Cerebellar nuclear complex (tissue), 1 donor: ENCODE measurements at places on chromosomes 12 and 14.

DNA sequence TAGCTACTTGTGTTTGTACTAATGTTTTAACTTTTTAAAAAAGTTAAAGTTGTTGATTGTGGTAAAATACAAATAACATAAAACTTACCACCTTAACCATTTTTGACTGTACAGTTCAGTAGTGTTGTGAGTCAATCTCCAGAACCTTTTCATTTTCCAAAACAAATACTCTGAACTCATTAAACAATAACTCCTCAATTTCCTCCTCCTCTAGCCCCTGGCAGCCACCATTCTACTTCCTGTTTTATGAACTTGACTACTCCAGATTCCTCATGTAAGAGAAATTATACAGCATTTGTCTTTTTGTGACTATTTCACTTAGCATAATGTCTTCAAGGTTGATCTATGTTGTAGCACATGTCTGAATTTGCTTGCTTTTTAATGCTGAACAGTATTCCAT lies 299.1 kb upstream of the AMIGO2 start:
- no peak for DNase-seq

GRCh38 chr12:55724940-55725309 lies 3.9 kb downstream of the CD63 start:
- no peak for DNase-seq

- no peak for DNase-seq
These were observed 953 bp upstream of the NXPH4 start for GRCh38 chr12:57215668-57216013.

- no peak for DNase-seq
These were observed 117.0 kb upstream of the DYRK2 start for GRCh38 chr12:67531501-67531900.

DNA sequence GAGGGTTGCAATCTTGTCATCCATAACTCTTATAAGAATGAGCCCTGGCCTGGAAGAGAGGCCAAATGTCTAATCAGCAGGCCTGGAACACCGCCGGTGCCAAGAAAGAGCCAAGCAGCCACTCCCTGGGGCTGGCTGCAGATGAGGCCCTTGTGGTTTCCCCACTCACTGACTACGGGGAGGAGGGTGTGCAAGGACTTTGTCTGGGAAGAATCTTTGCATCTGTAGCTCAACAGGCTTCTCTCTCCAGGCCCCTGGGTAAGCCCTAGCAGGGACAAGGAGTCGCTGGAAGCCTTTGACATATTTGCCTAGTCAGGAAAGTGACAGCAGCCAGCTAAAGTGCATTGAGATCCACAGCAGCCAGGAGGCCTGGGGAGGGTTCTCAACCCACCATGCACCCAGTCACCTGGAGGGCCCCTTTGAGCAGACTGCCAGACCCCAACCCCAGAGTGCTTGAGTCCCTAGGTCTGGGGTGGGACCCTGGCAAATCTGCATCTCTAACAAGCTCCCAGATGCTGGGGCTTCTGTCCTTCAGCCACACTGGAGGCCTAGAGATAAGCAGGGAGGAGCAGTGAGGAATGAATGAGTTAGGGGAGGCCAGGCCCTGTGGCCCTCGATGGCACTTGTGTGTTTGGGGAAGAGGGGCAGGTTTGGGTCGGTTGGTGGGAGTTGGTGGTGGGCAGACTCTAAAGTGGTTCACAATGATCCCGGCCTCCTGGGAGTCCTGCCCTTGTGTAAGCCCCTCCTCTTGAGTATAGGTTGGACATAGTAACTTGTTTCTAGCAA lies 13.9 kb upstream of the LRTM2 start:
- no peak for DNase-seq

GRCh38 chr14:53955671-53956426 lies 776 bp downstream of the BMP4 start:
- DNase-seq: no peak

GRCh38 chr12:122880155-122880667 lies 15.7 kb downstream of the VPS37B start:
- DNase-seq: no peak

DNA sequence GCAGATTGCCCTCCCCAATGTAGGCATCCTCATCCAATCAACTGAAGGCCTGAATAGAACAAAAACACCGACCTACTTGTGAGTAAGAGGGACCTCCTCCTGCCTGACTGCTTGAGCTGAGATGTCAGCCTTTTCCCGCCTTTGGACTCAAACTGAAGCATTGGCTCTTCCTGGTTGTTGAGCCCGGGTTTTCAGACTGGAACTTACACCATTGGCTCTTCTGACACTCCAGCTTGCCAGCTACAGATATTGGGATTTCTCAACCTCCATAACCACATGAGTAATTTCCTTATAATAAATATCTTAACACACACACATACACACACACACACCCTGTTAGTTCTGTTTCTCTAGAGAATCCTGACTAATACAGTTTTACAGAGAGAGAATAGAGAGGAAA lies 173.4 kb upstream of the NTF3 start:
- no peak for DNase-seq

DNA sequence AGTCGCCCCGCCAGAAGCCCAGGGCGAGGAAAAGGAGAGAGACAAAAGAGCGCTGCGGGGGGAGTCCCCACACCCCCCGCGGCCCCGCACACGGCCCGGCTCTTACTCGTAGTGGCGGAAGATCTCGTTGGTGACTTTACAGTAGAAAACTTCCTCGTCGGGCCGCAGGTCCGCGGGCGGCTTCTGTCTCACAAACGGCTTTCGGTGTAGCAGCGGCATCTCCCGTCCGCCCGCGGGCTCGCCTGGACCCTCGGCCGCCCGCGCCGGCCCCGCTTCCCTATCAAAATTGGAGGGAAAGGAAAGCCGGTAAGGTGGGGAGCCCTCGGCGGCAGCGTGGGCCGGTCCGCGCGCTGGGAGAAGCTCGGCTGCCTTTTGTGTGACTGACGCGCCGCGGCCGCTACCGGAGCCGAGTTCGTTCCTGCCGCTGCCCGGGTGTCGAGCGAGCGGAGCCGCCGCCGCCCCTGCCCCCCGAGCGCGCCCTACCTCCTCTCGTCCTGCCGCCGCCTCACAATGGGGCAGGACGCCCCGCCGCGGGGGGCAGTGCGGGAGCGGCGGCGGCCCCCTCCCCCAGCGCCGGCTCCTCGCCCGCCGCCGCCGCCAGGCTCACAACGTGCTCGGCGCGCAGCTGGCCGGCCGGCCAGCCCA lies 652 bp downstream of the BAZ1A start:
- no peak for DNase-seq

GRCh38 chr12:59695379-59695778 lies 99.5 kb downstream of the SLC16A7 start:
- no peak for DNase-seq

- DNase-seq: no peak
These were observed 39.8 kb downstream of the NOPCHAP1 start for GRCh38 chr12:105025890-105026289.

DNA sequence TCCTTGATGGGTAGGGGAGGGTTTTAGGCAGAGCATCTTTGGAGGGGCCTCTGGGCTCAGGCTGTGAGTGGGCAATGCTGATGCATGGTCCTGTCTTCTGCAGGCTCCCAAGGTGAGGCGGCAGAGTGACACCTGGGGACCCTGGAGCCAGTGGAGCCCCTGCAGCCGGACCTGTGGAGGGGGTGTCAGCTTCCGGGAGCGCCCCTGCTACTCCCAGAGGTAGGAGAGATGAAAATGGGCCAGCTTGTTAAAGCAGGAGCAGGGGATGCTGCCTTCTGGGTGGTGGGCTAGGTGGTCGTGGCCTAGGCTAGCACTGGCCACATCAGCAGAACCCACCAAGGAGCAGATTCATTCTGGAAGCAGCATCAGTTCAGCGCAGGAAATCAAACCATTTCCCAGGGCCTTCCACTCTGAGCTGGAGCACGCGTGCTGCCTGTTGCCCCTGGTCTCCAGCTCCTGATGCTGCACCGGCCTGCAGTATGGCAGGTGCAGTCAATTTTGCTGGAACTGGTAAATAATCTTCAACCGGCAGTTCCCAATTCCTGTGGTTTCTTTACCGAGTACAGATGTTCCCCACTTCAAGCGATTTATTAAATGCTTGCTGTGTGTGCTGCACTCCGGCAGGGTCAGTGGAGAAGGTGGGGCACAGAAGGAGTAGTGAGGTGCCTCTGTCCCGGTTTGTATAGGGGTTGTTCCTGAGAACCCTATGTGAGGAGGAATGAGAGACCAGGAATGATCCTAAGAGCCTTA lies 7.4 kb downstream of the PAPLN start:
- no peak for DNase-seq

- DNase-seq: no peak
These were observed 883.7 kb upstream of the TMEM132C start for GRCh38 chr12:127383281-127383680.

DNA sequence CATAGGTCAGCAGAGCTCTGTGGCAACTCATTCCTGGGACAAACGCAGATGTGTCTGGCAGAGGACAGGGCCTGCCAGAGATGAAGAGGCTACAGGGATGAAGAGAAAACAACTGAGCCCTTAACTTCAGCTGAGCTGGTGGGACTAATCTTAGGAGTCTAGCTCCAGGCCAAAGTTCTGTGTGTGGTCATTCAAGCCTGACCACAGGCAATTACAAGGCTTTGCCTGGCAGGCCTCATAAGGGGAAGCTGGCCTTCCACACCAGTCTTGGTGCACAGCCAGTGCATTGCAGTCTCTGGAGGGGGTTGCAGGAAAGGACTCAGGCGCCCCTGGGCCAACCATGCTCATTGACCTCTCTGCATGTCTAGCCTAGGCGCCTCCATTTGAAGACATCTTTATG lies 127.6 kb upstream of the DAAM1 start:
- DNase-seq: no peak

- DNase-seq: no peak
These were observed 161.2 kb downstream of the PRKCH start for GRCh38 chr14:61482348-61483206.

GRCh38 chr12:122067966-122068365 lies 10.6 kb upstream of the MLXIP start:
- DNase-seq: no peak
